Activated CD4-positive, CD25-positive, alpha-beta regulatory T cell treated with anti-CD3 and anti-CD28 coated beads, Interleukin-2, amount 50 U/mL, for 24 hours (primary cell): ENCODE measurements at places on chromosomes 12 and 14.

DNA sequence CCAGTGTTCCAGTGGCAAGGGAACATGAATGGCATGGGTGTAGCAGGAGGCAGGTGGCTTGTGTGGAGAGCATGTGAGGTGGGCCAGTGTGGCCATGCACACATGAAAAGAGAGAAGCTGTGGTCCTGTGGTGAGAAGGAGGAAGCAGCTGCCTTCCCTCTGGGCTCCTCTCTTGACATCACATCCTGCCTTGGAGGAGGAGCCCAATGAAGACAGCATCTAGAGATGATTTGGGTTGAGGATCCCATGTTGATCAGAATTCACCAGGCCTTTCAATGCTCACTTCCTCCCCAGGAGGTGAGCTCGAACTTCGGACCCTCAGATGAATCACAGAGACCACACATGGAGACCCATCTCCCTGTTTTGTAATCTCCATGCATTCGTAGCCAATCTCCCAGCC lies 82.6 kb downstream of the LRRC74A start:
- ATAC-seq, result peak; percentile 44

DNA sequence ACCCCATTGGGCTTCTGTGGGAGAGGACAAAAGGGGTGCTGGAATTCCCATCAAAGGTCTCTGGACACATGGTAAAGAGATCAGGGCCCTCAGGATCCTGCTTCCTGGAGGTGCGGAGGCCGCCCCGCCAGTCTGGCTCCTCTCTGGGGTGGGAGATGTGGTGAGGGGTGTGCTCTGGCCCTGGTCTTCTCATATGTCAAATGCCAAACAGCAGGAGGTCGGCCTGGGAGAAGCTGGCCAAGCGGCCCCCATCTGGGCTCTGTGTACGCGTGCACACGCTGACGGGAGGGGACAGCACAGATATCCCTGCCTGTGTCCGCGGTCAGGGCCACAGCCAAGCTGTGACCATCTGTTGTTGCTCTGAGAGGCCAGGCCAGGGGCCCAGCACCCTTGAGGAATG lies 14.1 kb downstream of the FIGNL2 start:
- ATAC-seq, result no peak

- no peak for ATAC-seq
These were observed 126.3 kb downstream of the MGST1 start for GRCh38 chr12:16473610-16474326.

DNA sequence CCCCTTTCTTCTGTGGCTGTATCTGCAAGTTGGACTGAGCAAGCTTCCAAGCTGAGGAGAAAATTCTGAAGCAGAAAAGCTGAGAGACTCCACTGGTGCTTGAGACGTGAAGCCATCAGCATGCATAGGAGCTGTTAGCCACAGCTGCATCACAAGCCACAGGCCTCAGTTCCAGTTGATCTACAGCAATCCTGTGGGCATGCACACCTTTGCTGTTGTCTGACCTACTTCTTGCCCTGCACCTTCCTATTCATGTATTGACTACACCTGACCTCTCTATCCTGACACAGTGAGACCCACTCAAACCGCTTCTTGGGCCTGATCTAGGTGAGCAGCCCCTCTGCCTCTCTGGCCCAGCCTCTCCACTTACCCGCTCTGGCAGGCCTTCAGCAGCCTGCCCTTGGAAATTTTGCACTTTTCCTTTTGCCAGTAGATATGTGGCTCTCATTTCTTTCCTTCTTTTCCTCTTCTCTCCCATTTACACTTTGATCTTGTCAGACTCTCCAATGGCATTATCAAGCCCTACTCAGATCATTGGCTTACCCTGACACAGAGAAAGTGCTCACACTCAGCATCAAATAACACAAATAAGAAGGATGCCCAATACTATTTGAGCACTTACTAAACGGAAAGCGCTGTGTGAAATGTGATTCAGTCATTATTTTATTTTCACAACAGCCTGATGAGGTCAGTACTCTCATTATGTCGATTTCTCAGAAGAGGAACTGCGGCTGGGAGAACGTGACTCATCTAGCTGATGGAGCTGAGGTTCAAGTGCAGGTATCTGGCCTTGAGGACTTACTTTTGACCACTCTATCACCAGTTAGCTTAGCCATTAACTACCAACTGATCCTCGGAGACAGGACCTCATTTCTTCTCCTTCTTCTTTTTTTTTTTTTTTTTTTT lies 21.9 kb upstream of the PTGR2 start:
- ATAC-seq, result peak; percentile 89

DNA sequence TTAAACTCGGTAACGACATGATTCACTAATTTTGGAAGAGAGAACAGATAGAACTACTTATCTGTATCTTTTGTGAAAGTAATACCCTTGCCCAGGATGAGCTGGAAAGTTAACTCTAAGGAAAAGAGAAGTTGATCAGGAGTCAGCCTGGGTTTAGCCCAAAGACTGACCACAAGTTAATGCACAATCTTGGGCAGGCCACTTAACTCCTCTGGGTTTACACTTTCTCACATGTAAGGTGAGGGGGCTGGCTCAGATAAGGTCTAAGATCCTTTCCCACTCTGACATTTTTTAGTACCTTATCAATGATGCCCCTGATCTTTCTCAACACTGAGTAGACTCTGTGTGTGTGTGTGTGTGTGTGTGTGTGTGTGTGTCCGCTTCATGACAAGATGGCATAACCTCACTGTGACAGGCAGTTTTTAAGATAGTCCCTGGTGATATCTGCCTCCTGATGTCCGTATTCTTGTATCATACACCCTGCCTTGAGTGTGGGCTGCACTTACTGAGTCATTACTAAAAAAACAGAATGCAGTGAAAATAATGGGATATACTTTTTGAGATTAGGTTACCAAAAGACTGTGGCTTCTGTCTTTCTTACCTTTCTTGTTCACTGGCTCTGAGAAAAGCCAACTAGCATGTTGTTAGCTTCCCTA lies 56.2 kb upstream of the CCDC198 start:
- no peak for ATAC-seq

DNA sequence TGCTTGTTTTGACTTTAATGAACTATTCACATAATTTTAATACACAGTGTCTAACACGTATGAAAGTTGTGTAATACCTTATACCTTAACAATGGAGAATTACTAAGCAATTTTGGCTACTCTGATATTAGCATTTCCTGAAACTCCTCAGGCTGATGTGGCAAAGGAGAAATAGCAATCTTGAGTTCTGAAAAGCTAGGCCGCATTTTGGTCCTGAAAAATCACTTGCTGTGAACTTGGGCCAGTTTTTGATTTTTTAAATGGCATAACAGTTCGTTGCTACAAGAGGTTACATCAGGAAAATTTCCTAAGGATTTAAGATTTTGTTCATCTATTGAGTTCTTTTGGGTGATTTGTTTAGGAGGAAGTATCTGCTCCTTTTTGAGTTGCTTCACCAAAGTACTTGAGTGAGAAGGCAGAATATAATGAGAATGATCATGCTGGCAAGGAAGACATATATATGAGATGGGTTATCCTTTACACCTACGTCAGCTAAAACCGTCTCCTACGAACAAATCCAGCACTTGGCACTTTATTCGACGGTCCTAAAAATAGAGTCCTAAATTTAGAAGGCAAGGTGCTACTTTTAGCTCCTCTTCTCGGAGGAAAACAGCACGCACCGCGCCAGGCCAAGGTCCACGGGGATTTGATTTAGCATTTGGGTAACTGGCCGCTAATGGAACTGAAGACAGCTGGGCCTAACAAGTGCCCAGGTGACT lies 32.2 kb downstream of the MIA2 start:
- ATAC-seq, result no peak

- ATAC-seq, result no peak
These were observed 257.5 kb upstream of the HMGA2 start for GRCh38 chr12:65566751-65567150.

GRCh38 chr14:21106498-21107282 lies 5.8 kb downstream of the TMEM253 start:
- ATAC-seq, result no peak

DNA sequence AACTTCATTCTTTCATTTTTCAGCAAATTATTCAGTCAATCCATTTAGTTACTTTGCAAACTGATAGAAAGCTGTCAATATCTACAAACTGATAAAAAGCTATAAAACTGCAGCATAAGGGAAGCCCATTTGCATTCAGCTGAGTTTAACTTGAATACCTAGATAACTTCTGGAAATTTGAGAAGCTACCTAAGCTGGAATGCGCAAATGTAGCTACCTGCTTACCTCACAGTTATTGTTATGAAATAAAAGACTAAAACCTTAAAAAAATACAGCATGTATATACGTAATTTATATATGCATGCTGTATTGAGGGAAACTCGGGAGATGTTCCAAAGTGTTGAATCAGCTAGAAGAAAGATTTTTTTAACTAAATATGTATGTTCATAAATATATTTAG lies 94.4 kb downstream of the SYT1 start:
- ATAC-seq, result no peak

GRCh38 chr12:57179331-57180086 lies 32.1 kb upstream of the LRP1-AS start:
- no peak for ATAC-seq

DNA sequence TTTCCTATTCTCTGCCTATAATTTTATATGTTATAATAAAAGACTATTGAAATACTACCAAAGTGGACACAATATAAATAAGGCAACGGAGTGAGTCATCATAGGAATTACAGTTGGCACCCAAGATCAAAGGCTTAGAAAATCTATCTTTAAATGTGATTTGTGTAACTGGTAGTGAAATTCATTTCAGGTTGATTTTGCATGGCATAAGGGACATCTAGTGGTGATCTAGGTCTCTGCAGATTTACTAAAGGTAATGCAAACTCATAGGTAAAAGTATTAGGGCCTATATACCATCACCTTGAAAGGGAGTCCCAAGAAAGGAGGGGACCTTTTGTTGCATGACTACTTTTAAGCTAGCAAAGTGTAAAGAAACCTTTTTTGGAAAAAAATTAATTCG lies 527.2 kb downstream of the NRXN3 start:
- ATAC-seq, result no peak

- ATAC-seq, result no peak
These were observed 220.7 kb downstream of the PPM1H start for GRCh38 chr12:62714181-62714773.

- no peak for ATAC-seq
These were observed 52.9 kb downstream of the SEL1L start for GRCh38 chr14:81480741-81481140.

GRCh38 chr12:103279444-103279843 lies 216.3 kb downstream of the C12orf42 start:
- peak; percentile 83 for ATAC-seq

- ATAC-seq, result no peak
These were observed 84.6 kb downstream of the VCPKMT start for GRCh38 chr14:50031602-50032313.

DNA sequence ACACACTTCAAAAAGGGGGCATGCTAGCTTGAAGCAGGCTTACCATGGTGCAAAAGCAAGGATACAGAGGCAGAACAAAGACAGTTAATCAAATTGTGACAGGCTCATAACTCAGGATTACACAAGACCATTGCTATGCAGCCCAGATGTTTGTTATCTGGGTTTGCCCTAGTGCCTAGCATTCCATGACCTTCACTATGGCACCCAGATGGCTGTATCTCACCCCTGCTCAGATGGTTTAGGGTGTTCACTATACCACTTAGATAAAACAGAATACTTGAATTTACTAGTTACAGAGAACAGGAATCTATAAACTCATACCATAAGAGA lies 56.2 kb downstream of the SDR9C7 start:
- no peak for ATAC-seq

DNA sequence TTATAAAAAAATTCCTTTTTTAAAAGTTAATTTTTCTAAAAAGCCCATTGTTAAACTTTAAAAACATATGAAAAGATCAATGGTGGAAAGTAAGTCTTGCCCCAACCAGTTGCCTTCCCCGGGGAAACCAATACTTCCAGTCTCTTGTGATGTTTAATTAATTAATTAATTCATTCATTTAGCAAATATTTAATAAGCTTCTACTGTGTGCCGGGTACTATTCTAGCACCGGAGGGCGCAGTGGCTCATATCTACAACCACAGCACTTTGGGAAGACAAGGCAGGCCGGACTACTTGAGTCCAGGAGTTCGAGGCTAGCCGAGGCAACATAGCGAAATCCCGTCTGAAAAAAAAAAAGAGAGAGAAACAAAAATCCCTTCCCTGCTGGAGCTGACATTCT lies 87.4 kb downstream of the HECTD4 start:
- no peak for ATAC-seq

- ATAC-seq, result no peak
These were observed 87.1 kb upstream of the FOXN3 start for GRCh38 chr14:89504091-89504490.

GRCh38 chr14:92589213-92589852 lies 75.8 kb downstream of the RIN3 start:
- ATAC-seq, result no peak
